ENCODE measurements at places on chromosomes 5 and 9.

DNA sequence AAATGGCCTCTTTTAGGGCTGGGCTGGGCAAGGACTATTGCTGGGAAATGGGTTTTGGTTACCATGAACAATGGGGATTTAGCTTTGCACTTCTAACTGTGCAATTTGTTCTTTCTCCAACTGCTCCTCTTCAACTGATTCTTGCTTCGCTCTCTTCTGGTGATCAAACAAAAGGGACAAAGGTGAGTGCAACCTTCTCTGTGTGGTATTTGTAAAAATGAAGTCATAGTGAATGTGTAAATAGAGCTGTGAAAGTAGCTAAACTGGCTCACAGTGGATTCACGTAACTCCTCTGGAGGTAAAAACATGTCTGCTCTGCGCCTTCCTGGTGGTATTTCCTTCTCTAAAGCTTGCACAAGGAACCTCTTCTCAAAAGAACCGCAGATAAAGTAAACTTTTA, 20.9 kb upstream of the SPINK14 start:
- no peak for DNase-seq

- DNase-seq, result no peak
These were observed 10.0 kb upstream of the HDHD3 start for GRCh38 chr9:113386571-113387393.

GRCh38 chr5:157047898-157048297, 11.0 kb downstream of the HAVCR1 start:
- DNase-seq, result no peak

GRCh38 chr9:137710704-137711103, 91.9 kb downstream of the EHMT1 start:
- DNase-seq, result no peak

DNA sequence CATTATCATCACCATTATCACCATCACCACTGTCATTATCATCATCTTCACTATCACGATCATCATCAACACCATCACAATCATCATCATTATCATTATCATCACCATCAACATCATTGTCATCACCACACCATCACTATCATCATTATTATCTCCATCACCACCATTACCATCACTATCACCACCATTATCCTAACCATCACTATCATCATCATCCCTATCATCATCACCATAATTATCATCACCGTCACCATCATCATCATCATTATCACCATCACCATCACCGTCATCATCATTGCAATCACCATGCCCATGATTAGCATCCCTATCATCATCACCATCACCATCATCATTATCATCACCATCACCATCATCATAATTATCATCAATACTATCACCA, 311.9 kb downstream of the IRX2 start:
- DNase-seq, result no peak

- DNase-seq, result no peak
These were observed 126.0 kb upstream of the FAM120A start for GRCh38 chr9:93325307-93326035.

DNA sequence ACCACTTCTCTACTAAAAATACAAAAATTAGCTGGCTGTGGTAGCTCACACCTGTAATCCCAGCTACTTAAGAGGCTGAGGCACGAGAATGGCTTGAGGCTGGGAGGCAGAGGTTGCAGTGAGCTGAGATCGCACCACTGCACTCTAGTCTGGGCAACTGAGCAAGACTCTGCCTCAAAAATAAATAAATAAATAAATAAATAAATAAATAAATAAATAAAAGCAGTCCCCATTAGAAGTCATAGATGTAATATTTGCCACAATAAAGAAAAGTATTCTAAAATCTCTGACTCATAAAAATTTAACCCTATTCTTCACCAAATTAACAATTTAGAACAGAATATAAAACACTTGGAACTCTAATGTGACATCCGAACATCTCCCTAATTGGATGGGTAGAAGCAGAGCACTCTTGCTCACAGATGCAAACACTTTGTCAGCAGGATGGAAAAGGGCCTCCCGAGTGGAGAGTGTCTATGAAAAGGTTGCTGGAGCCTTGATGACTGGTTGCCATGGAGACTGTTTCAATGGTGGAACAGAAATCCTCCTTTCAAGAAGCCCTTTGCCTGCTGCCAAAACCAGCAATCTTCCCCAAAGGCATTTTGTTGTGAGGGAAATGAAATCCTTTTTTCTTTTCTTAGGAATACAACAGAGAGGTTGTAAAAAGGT, 38.9 kb upstream of the TRAF1 start:
- no peak for DNase-seq

- no peak for DNase-seq
These were observed 46.8 kb upstream of the SLIT3 start for GRCh38 chr5:169347786-169348185.

DNA sequence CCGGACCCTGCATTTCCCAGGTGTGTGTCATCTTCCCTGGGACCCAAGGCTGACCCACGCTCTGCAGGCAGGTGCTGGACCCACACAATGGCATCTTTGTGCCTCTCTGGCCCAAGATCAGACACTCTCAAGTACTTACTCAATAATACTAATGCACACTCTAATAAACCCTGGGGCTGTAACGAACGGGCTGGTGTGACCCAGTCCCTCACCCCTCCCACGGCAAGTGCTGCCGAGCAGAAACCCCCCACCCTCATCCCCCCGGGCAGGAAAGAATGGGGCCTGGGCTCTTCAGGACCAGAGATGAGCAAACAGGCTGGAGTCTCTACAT, 1.1 kb upstream of the OBP2B start:
- no peak for DNase-seq
